ENCODE measurements at places on chromosomes 2 and 18.

GRCh38 chr2:164887434-164888144 is 46.0 kb upstream of the COBLL1 start:
- DNase-seq = no peak

DNA sequence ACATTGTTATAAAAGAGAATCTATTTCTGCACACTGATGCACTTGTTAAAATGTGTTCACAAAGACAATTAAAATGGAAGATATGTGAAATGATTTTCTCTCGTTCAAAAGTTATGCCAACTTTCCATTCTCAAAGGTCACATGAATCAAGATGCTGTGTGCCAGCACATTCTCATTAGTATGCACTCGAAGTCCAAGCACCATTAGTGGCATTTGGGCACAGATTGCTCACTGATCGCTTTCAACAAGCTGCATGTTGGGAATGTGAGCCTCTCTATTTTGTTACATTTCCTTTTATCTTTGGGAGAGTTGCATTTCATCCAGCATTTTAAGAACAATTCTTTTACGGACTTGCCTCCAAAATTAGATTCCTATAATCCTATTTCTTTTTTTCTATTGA is 398.9 kb downstream of the FBXO15 start:
- no peak for DNase-seq

- DNase-seq = no peak
Measured at GRCh38 chr2:207920321-207920720, 105.0 kb downstream of the PLEKHM3 start.

GRCh38 chr2:67824186-67824585 is 238.6 kb downstream of the C1D start:
- DNase-seq = peak; percentile 21

DNA sequence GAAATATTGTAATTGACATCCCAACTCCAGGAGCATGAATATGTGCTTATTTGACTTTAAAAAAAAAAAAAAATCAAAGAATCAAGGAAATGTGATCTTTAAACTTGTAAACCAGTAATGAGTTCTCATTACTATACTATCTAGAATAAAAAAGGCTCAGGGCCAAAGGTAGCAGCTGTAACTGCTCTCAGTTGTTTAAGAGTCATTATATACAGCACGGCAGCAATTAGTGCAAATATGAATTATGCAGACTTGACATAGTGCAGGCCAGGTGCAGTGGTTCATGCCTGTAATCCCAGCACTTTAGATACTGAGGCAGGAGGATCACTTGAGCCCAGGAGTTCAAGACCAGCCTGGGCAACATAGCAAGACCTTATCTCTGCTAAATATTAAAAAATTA is 125.7 kb upstream of the TTC39C start:
- DNase-seq = no peak

DNA sequence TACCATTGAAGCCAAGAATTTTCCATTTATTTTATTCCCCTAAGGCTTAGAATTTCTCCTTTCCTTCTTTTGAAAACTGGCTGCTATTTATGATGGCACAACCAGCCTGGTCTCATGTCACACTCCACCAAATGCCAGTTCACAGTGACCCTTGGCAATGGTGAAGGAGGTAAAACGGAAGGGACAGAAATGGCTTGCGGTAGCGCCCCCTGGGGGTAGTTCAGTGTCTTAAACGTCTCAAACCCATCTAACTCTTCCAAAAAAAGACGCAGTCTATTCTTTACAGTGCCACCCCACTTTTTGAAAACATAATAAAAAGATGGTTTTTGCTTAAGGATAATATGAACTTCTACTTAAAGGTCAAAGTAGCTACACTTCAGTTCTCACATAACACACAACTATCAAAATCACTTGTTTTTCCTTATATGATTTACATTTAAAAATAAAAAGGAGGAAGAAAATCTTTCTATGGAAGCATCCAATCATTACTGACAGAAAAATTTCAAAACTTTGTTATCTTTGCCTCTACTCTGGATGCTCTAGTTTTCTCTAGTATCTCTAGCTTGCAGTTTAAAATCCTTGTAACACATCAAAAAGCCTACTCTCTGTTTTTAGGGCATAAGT is 28.0 kb downstream of the PNO1 start:
- DNase-seq = no peak

DNA sequence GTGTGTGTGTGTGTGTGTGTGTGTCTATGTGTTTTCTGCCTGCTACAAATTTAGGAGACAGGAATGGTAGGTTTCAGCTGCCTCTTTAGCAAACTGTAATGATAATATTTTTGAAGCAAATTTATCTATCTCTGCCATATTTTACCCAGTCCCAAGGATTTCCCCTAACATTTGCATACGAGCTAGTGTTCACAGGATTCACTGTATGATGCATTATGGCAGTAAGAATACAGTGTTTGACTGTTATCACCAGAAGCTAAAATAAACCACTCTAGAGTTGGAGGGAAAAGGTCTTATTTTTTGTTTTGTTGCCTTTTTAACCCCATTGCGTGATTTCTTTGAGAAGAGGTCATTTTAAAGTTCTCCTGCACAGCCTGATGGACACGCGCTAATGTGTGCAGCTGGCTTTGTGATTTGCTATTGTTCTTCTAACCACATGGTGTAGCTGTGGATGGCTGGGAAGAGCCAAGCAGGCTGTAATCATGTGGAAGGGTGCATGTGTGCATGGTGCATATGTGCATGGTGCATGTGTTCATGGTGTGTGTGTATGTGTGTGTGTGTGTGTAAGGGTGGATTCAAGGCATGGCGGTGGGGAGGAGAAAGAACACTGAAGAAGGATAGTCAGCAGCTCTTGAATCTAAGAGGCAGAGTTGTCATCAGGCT is 62.4 kb downstream of the PLB1 start:
- no peak for DNase-seq

DNA sequence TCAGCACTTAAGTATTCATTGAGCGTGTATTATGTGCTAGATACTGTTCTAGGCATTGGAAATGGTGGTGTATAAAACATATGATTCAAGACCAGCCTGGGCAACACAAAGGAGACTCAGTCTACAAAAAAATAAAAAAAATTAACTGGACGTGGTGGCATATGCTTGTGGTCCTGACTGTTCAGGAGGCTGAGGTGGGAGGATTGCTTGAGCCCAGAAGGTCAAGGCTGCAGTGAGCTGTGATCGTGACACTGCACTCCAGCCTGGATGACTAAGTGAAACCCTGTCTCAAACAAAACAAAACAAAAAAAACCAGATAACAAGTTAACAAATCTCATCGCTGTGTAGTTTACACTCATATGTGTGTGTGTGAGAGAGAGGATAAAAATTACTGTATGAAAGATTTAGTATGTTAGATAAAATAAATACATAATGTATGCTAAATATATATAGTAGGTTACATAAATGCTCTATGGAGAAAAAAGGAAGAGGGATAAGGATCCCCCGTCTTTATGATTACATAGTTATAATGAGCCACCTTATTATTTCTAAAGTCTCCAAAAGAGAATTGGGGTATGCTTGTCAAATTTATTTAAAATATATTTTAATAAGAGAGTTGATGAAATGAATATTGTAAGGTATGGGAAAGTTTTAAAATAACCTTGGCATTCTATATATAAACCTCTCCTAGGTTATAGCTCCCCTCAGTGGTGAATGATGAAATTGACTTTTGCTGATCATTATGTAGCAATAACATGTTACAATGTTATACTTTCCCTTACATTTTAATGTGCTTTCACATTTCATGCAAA is 69.2 kb downstream of the EHBP1 start:
- peak; percentile 27 for DNase-seq
